Keratinocyte (primary cell): ENCODE measurements at places on chromosomes 7 and 10.

DNA sequence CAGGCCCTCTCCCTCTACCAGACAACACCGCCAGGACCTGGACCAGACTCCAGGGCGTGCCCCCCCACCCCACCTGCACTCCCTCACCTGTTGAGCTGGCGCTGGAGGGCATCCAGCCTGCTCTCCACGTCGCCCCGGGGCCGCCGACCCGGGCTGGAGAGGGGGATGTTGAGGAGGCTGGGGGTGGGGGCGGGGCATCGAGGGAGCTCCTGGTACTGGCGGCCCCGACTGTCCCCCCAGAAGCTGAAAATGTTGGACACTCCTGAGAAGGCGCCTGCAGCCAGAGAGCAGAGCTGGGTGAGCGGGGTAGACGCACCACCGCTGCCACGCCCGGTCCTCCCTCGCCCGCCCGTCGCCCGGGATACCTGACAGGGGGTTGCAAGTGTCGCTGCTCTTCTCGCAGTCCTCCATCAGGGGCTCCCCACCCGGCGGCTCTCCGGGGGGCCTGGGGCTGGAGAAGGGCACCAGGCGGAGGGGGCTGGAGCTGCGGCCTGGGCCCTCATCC, 30.8 kb downstream of the KCNH2 start:
- DNase-seq, result no peak

DNA sequence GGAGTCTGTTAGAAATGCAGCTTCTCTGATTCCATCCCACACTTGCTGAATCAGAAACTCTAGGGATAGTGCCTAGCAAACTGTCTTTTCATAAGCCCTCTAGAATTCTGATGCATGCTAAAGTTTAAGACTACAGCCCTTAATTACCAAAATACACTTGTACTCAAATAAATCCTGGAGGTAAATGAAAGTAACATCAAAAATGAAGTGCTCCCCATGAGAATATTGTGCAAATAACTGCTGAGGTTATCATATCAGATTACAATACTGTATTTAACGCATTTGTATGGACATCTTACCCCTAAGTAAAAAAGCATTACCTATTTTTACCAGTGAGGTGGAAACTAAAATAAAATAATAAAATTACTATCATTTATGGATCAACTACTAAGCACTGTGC, 104.7 kb downstream of the CHCHD3 start:
- DNase-seq, result no peak

- DNase-seq, result no peak
Observed at GRCh38 chr7:136857573-136857972, 10.9 kb upstream of the CHRM2 start.

DNA sequence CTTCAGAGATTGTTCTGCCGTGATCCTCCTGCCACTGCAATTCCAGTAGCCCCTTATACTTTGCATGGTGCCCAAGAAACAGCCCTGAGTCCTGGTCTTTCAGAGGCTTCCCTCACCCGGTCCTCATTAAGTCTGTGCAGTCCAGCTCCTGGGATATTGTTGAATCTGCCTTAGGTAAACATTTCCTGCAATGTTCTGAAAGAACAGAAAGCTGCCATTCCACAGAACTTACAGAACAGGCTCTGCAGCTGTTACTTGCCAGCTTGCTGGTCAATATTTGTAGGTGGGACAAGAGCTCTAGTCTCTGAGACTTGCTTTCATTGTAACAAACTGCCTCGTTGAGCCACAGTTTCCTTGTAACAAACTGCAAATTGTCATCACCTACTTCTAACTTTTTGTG, 115.0 kb upstream of the KIF5B start:
- DNase-seq, result no peak

DNA sequence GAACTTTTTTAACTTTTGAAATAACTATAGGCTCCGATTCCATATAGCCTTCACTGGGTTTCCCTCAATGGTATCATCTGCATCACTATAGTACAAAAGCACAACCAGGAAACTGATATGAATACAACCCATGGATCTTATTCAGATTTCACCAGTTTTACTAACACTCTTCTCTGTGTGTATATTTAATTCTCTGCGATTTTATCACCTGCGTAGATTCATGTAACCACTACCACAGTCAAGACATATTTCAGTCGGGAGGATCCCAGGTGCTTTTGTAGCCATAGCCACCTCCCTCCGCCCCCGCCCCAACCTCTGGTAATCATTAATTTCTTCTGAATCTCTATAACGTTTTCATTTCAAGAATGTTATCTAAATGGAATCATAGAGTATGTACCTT, 82.8 kb upstream of the C7orf33 start:
- no peak for DNase-seq

GRCh38 chr10:624605-625332, 64.7 kb downstream of the DIP2C start:
- DNase-seq, result no peak

- no peak for DNase-seq
Observed at GRCh38 chr7:90713628-90714027, 117.5 kb downstream of the CDK14 start.

GRCh38 chr7:101816595-101817470, 593 bp upstream of the CUX1 start:
- DNase-seq, result no peak

GRCh38 chr7:26155531-26156375, 3.8 kb downstream of the NFE2L3 start:
- no peak for DNase-seq

- DNase-seq, result no peak
Observed at GRCh38 chr7:50476953-50477625, 26.9 kb upstream of the FIGNL1 start.

DNA sequence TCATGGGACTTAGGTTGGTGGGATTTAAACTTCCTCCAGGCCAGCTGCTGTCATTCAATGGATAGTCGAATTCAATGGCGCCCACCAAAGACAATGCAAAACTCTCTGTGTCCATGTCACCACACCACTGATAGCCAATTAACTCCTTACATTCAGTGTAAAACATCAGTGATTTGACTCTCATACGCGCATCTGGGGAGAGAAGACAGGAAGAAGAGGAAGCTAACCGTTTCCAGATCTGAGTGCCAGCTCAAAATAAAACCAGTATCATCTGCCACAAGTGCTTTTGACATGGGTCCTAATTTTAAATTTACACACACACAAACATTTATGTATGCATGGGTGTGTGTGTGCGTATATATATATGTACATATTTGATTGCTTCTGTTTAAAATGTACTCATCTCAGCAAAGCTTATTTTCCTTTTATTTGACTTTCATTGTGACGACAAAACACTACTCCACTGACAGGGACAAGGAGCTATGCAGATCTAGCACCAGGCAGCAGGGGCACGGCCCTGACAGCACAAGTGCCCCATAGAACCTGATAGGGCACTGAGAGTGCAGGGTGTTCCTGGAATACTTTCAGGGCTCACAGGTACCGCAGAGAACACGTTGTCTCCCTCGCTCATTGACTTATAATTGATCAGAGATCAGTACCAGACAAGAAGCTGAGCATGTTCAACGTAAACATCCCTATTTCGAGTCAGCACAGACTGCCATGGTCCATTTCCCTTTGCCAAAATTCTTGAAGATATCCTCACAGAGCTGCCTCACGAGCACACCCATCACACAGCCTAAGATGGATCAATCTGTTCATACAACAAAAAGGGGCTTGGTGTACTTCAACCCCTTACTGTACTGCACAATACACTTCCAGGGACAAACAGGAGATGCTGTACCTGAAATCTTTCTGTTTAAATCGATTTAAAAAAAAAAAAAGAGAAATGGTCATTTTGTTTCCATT, 176.1 kb downstream of the COBL start:
- no peak for DNase-seq

- DNase-seq, result no peak
Observed at GRCh38 chr10:12251581-12251980, 55.6 kb downstream of the CDC123 start.

GRCh38 chr7:129771928-129772479, 160.5 kb downstream of the NRF1 start:
- DNase-seq, result no peak

GRCh38 chr7:27917119-27917518, 177.2 kb downstream of the TAX1BP1 start:
- no peak for DNase-seq

DNA sequence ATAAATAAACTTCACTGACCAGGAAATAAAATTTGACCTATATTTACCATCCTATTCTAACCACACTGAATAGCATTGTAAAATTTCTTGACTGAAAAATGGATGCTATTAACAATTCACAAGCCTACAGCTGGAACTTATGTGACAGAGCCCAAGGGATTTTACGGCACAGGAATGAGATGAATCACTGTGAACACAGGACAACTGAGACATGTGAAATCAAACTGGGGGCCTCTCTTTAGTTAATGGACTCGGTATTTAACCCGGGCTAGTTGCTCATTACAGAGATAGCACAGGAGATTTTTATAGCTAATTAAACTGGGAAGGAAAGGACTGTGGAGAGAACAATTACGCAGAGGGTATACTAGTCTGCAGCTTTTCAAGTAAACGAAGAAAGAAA, 100.6 kb downstream of the MICU1 start:
- DNase-seq, result no peak

DNA sequence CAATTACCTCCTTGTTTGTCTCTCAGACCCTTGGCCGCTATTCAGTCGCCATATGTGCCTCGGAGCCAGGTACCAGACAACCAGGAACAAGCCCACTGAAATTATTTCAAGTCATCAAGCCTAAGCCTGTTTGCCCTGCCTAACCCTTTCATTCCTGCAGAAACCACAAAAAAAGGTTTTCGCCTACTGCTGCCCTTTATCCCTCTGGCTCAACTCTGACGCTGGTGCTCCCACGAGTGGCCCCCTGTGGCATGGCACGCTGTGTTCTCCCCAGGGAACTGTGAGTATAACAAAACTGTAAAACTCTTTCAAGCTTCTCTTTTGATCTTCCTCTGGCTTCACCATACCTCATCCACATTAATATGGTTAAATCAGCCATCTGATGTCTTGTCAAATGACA, 215.7 kb upstream of the CDC14C start:
- DNase-seq, result no peak

GRCh38 chr10:13390604-13391522, 42.8 kb upstream of the SEPHS1 start:
- no peak for DNase-seq

DNA sequence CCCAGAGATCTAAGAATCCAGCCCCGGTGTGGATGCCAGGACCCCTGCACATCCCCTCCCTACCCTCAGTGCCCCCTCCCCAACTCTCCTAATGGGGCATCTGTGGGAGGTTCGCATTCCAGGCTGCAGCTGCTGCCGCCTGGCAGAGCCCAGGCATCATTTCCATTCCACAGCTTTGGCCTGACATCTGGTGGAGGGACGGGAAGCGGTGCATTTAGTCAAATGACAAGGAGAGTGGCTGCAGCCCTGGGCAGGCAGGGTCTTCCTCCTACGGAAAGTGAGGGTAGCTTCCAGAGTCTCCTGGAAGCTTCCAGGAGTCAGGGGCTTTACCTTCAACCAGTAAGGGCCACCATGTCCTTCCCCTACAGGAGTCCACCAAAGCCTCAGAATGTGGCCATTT, 30.8 kb downstream of the PRLHR start:
- no peak for DNase-seq

DNA sequence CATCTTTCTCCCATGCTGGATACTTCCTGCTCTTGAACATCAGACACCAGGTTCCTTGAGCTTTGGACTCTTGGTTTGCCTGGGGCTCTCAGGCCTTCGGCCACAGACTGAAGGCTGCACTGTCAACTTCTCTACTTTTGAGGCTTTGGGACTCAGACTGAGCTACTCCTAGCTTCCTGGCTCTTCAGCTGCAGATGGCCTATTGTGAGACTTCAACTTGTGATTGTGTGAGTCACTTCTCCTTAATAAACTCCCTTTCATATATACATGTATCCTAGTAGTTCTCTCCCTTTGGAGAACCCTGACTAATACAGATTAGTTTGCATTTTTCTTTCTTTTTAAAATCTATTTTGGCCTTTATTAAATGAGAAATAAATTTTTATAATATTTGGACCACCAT, 276.2 kb upstream of the SEMA3C start:
- no peak for DNase-seq

DNA sequence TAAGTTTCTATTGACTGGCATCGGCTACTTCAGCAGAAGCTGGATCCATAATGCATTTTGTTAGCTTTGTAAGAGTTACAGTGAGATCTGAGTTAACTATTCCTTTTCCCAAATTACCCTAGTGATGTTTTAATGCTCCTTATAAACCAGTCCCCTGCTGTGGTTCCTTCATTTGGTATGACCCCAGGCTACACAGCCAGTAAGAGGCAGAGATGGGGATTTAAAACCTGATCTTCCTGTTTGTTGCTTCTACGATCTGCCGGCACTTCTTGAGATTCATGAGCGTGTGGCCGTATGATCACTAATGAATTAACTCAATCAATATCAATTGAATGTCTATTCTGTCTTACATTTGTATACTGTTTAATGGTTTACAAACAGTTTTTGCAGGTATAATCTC, 86.1 kb downstream of the CACNB2 start:
- no peak for DNase-seq

DNA sequence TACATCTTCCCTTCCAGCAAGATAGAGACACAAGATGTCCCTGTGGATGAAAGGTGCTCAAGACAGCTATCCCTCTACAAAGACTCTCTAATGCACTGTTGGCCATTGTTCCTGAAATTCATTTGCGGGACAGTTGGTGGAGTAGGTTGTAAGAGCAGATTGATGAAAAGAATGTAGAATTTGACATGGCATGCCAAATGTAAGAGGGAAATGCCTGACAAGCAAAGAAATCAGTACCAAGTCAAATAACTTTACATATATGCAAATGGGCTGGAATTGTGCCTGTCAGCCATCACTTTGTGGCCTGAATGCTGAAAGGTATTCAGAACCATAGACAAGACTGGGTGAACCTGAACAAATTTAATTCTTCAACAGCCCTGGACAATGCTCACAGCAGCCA, 120.3 kb upstream of the FAM204A start:
- no peak for DNase-seq

DNA sequence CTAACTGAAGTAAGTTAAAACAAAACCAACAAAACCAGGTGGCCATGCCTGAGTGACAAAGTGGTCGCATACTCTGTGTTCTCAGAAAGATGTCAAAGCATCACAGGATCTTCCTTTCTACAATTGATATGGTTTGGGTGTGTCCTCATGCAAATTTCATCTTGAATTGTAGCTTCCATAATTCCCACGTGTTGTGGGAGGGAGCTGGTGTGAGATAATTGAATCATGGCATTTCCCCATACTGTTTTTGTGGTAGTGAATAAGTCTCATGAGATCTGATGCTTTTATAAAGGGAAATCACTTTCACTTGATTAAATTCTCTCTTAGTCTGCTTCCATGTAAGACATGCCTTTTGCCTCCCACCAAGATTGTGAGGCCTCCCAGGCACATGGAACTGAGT, 465.7 kb downstream of the PCDH15 start:
- DNase-seq, result no peak
